A549 treated with CpdA at 1 μM for 4 hours (cell line): ENCODE measurements at places on chromosomes 5 and 9. TPM values are rescaled to one million over a fixed set of nuclear protein-coding genes. Genes with fewer than 3 reads are reported as not detected.

Gene ANKDD1B
- 0.06 to 0.11 TPM (median 0.08 TPM) in 3 of 5 replicates, not detected in the others for total RNA-seq

Gene KIF4B
- 0.01 to 0.02 TPM (median 0.02 TPM) in 3 of 5 replicates, not detected in the others for total RNA-seq

Gene SLIT3
- total RNA-seq = 13.2 to 21.0 TPM (median 19.6 TPM) in 5 replicates

Gene ADAMTS13
- 0.28 to 0.73 TPM (median 0.48 TPM) in 5 replicates for total RNA-seq

Gene NMUR2
- 0.03 to 0.06 TPM (median 0.06 TPM) in 3 of 5 replicates, not detected in the others for total RNA-seq

Gene MCCC2
- 40.5 to 48.2 TPM (median 42.9 TPM) in 5 replicates for total RNA-seq

Gene CAVIN4
- 0.39 to 0.91 TPM (median 0.50 TPM) in 5 replicates for total RNA-seq

Gene SLC27A6
- 0.05 TPM in 1 of 5 replicates, not detected in the others for total RNA-seq

Gene FANCC
- total RNA-seq = 10.7 to 11.7 TPM (median 11.4 TPM) in 5 replicates

Gene DMXL1
- total RNA-seq = 7.9 to 12.7 TPM (median 8.4 TPM) in 5 replicates

Gene WWC1
- total RNA-seq = 83.3 to 97.5 TPM (median 86.9 TPM) in 5 replicates

Gene DNAH5
- total RNA-seq = 0.78 to 1.4 TPM (median 1.1 TPM) in 5 replicates

Gene TAS2R1
- total RNA-seq = not detected in 5 replicates

Gene ENTPD2
- total RNA-seq = 0.72 to 1.2 TPM (median 0.76 TPM) in 5 replicates

Gene LEAP2
- total RNA-seq = 0.87 to 1.7 TPM (median 1.5 TPM) in 5 replicates

Gene MYOZ3
- total RNA-seq = 0.05 to 0.09 TPM (median 0.06 TPM) in 4 of 5 replicates, not detected in the other

Gene BNIP1
- total RNA-seq = 15.0 to 18.7 TPM (median 16.8 TPM) in 5 replicates

Gene SOWAHA
- 0.08 to 0.17 TPM (median 0.15 TPM) in 4 of 5 replicates, not detected in the other for total RNA-seq

Gene SLC31A1
- total RNA-seq = 20.5 to 25.5 TPM (median 21.3 TPM) in 5 replicates

Gene CSF2
- total RNA-seq = 0.31 to 0.97 TPM (median 0.47 TPM) in 4 of 5 replicates, not detected in the other

Gene MAT2B
- total RNA-seq = 42.1 to 54.8 TPM (median 49.3 TPM) in 5 replicates

Gene PHF24
- 0.06 to 0.26 TPM (median 0.16 TPM) in 5 replicates for total RNA-seq

Gene RABGAP1
- total RNA-seq = 13.4 to 18.1 TPM (median 14.6 TPM) in 5 replicates

Gene NFIB
- total RNA-seq = 7.6 to 10.8 TPM (median 9.9 TPM) in 5 replicates

Gene GZMA
- total RNA-seq = not detected in 5 replicates

Gene GLDC
- total RNA-seq = 12.7 to 17.4 TPM (median 13.3 TPM) in 5 replicates

Gene SLC46A2
- total RNA-seq = not detected in 5 replicates

Gene CFAP157
- total RNA-seq = 0.07 to 0.11 TPM (median 0.07 TPM) in 3 of 5 replicates, not detected in the others

Gene COL27A1
- total RNA-seq = 11.1 to 17.7 TPM (median 13.5 TPM) in 5 replicates

Gene TIMD4
- total RNA-seq = 0.91 to 1.9 TPM (median 1.6 TPM) in 5 replicates

Gene CDH18
- not detected in 5 replicates for total RNA-seq

Gene GPR107
- 23.8 to 30.2 TPM (median 28.7 TPM) in 5 replicates for total RNA-seq

Gene DBH
- not detected in 5 replicates for total RNA-seq

Gene LPAR1
- total RNA-seq = 10.7 to 12.1 TPM (median 11.3 TPM) in 5 replicates

Gene FGD3
- total RNA-seq = 0.17 to 0.44 TPM (median 0.24 TPM) in 5 replicates

Gene CEP120
- total RNA-seq = 8.1 to 15.4 TPM (median 10.3 TPM) in 5 replicates

Gene ENTPD8
- 0.21 to 0.52 TPM (median 0.28 TPM) in 5 replicates for total RNA-seq

Gene PCAT7
- 0.71 to 1.1 TPM (median 0.80 TPM) in 5 replicates for total RNA-seq

Gene C8G
- 0.54 to 1.9 TPM (median 1.2 TPM) in 5 replicates for total RNA-seq

Gene SEMA4D
- total RNA-seq = 4.3 to 6.3 TPM (median 5.2 TPM) in 5 replicates

Gene MEGF10
- total RNA-seq = not detected in 5 replicates
